ENCODE measurements at places on chromosomes 2 and 18.

DNA sequence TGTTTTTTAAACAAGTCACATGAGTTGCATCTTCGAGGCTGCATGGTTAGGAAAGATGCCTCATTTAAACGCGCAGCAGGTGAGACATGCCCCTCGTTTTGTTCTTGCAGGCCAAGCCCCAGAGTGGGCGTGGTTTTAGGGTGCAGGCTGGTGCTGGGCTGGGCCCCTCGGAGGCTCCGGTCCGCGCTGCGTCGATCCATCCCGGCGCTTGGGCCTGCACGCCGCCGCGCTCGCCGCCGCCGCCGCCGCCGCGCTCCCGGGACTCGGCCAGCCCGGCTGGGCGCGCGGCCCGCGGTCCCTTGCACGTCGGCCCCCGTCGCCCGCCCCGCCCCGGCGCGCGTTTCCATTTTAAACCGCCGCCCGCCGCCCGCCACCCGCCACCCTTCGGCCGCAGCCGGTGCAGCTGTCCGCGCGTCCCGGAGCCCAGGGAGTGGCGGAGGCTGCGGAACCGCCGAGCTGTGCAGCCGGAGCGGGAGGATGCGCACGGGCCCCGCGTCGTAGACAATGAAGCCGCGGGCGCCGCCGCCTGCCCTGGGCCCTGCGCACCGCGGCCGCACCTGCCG, 175.5 kb downstream of the AGAP1 start:
- peak; percentile 34 for DNase-seq
- H3K36me3 ChIP-seq, result no peaks in the 10 kb centered on the region
- H3K4me3 ChIP-seq, result no peak overlapping the region
- peaks cover 14% of the 10 kb centered on the region for H3K27me3 ChIP-seq

- H3K27me3 ChIP-seq, result no peaks in the 10 kb centered on the region
- H3K4me1 ChIP-seq, result peaks cover 12% of the 10 kb centered on the region
- H3K4me3 ChIP-seq, result no peak overlapping the region
- peak; percentile 14 for DNase-seq
- no peak overlapping the region for H3K27ac ChIP-seq
Measured at GRCh38 chr2:26769089-26769761, 5.1 kb downstream of the SLC35F6 start.

GRCh38 chr2:100423631-100424030, 6.2 kb upstream of the CHST10 start:
- no peaks in the 10 kb centered on the region for H3K36me3 ChIP-seq
- H3K27ac ChIP-seq, result no peak overlapping the region
- no peak for DNase-seq
- H3K4me3 ChIP-seq, result no peak overlapping the region

GRCh38 chr18:46910856-46911255, 6.5 kb downstream of the PIAS2 start:
- no peak for DNase-seq
- no peaks in the 10 kb centered on the region for H3K36me3 ChIP-seq
- no peaks in the 10 kb centered on the region for H3K27me3 ChIP-seq
- no peak overlapping the region for H3K4me3 ChIP-seq

DNA sequence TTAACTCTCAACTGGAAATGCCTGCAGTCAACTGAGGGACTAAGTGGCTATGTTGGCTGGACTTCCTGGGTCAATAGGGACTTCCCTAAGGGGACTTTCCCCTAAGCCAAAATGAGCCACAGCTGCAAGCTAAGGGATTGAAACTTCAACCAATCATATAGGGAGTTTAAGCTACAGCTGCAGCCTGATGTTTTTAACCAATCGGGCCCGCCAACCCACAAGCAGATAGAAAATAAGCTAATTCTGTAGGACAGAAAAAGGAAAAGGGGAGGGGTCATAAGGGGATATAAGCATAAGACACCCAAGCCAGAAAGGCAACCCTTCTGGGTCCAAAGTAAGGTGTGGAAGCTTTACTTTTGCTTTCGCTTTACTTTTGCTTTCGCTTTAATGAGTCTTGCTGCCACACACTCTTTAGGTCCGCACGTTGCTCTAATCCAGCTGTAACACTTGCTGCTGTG, 927.5 kb downstream of the ERBB4 start:
- H3K27me3 ChIP-seq, result no peaks in the 10 kb centered on the region
- H3K4me1 ChIP-seq, result no peaks in the 10 kb centered on the region
- H3K4me3 ChIP-seq, result peak overlapping the region; percentile 40
- no peak for DNase-seq
- no peaks in the 10 kb centered on the region for H3K36me3 ChIP-seq
- H3K27ac ChIP-seq, result peak overlapping the region; percentile 48

DNA sequence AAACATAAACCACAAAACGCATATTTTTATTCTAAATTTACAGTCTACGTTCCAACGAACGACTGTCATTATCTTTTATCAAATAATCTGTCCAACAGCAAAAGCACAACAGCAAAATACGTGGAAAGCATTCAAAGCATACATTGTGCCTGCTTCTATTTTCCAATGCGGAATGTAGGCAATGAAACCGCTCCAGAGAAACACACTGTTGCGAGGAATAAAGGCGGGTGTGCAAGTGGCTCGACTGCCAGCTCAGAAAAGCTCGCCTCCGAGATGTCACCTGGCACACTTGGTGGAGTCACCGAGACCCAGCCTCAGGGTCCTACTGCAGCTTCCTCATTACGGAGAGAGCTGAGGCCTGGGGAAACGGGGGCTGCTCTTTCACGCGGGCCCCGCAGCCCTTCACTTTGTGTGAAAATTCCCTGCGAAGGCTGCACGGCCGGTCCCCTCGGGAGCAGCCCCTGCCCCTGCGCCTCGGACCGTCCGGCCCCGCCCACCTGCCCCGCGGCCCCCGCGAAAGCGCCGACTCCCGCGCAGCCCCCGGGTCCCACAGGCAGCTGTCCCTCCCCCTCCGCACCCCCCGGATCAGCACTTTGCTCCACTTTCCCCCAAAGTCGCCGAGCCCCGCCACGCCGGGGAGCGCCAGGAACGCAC, 752 bp downstream of the MGAT4A start:
- peak overlapping the region; percentile 84 for H3K4me3 ChIP-seq
- DNase-seq, result peak; percentile 60
- H3K4me1 ChIP-seq, result peaks cover 55% of the 10 kb centered on the region
- H3K27me3 ChIP-seq, result no peaks in the 10 kb centered on the region
- H3K27ac ChIP-seq, result peak overlapping the region; percentile 17

DNA sequence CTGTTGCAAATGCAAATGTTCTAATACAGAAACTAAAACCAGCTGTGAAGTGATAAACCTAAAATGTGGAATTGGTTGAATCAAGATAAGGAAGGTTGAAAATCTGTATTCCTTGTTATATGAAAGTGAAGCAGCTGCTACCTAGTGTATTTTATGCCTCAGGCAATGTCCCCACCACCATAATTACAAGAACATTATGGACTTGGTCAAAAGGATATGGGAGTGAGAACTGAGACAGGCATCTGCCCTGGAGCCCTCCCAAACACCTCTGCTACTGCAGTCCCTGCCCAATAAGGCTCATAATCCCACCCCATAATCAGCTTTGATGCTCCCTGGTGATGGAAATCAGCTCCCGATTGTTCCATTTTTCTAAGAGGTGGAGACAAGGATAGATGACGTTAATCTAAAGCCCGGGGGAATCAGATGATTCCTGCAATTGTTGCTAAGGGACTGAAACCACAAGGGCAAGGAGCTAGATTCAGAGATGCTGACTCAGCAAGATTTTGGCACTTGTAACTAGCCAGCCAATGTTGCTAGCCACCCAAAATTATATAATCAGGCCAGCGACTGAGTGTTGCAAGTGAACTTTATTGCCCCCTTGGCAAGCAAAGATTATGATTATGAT, 69.5 kb downstream of the EVA1A start:
- H3K4me3 ChIP-seq, result no peak overlapping the region
- no peak for DNase-seq
- H3K27me3 ChIP-seq, result no peaks in the 10 kb centered on the region
- no peaks in the 10 kb centered on the region for H3K4me1 ChIP-seq
- no peaks in the 10 kb centered on the region for H3K36me3 ChIP-seq

DNA sequence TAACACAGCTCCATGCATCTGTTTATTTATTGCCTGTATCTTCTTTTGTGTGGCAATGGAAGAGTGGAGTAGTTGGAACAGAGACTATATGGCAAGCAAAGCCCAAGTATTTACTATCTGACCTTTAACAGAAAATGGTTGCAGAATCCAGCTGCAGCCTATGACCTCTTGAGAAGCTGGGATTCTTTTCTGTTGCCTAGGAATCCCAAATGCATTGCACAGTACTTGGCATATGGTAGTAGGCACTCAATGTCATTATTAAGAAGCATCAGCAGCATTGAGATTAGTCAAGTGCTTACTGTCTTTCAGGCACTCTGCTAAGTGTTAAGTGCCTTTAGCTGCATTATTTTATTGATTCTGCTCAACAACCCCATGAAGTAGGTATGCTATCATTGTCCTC, 331.6 kb downstream of the CCDC85A start:
- no peaks in the 10 kb centered on the region for H3K36me3 ChIP-seq
- H3K27me3 ChIP-seq, result no peaks in the 10 kb centered on the region
- no peak overlapping the region for H3K27ac ChIP-seq
- H3K4me3 ChIP-seq, result no peak overlapping the region
- DNase-seq, result no peak
- H3K4me1 ChIP-seq, result no peaks in the 10 kb centered on the region

GRCh38 chr2:42217307-42217706, 48.2 kb downstream of the EML4 start:
- H3K27ac ChIP-seq, result no peak overlapping the region
- DNase-seq, result no peak
- H3K4me3 ChIP-seq, result no peak overlapping the region
- no peaks in the 10 kb centered on the region for H3K36me3 ChIP-seq
- H3K27me3 ChIP-seq, result no peaks in the 10 kb centered on the region
- peaks cover 32% of the 10 kb centered on the region for H3K4me1 ChIP-seq

- H3K4me3 ChIP-seq, result peak overlapping the region; percentile 10
- H3K4me1 ChIP-seq, result no peaks in the 10 kb centered on the region
Measured at GRCh38 chr18:907115-907884, 2.6 kb downstream of the ADCYAP1 start.

GRCh38 chr2:156333274-156333950, 891 bp upstream of the NR4A2 start:
- peak overlapping the region; percentile 81 for H3K4me3 ChIP-seq
- peak overlapping the region; percentile 99 for H3K27ac ChIP-seq
- peaks cover 5% of the 10 kb centered on the region for H3K27me3 ChIP-seq
- no peaks in the 10 kb centered on the region for H3K36me3 ChIP-seq
- peaks cover 40% of the 10 kb centered on the region for H3K4me1 ChIP-seq
- no peak for DNase-seq

GRCh38 chr2:19785447-19785846, 116.3 kb downstream of the TTC32 start:
- H3K4me1 ChIP-seq, result no peaks in the 10 kb centered on the region
- no peak for DNase-seq
- H3K4me3 ChIP-seq, result no peak overlapping the region
- H3K36me3 ChIP-seq, result no peaks in the 10 kb centered on the region
- no peaks in the 10 kb centered on the region for H3K27me3 ChIP-seq

DNA sequence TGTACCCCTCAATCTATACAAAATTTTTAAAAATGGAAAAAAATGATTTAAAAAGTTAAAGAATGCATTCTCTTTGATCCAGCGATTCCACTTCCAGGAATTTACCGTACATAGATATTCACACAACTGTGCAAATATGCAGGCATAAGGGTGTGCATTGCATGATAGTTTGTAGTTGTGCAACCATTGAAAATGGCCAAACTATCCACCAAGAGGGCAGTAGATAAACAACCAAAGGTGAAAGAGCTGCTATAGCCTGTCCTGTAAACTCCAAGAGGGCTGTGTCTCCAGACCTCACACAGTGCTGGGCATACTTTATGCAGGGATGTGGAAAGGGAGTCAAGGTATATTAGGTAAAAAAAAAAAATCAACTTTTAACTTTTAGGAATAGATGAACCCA, 116.5 kb upstream of the NEDD4L start:
- no peak overlapping the region for H3K27ac ChIP-seq
- no peaks in the 10 kb centered on the region for H3K4me1 ChIP-seq
- no peaks in the 10 kb centered on the region for H3K27me3 ChIP-seq
- H3K4me3 ChIP-seq, result no peak overlapping the region
- no peak for DNase-seq

- peaks cover 33% of the 10 kb centered on the region for H3K4me1 ChIP-seq
- no peak for DNase-seq
- H3K27me3 ChIP-seq, result no peaks in the 10 kb centered on the region
- peaks cover 19% of the 10 kb centered on the region for H3K36me3 ChIP-seq
- no peak overlapping the region for H3K4me3 ChIP-seq
Measured at GRCh38 chr2:197156771-197157170, 153.8 kb downstream of the ANKRD44 start.

- no peak for DNase-seq
- H3K27ac ChIP-seq, result no peak within 1 kb of the TSS
- H3K27me3 ChIP-seq, result peaks cover 82% of the 10 kb centered on the region
- H3K36me3 ChIP-seq, result no peaks in the 10 kb centered on the region
- H3K4me3 ChIP-seq, result peak within 1 kb of the TSS; percentile 64
- H3K4me1 ChIP-seq, result peaks cover 7% of the 10 kb centered on the region
Measured at GRCh38 chr2:10079870-10080535, at the start of gene CYS1. Gene CYS1 (minus strand): TSS chr2:10080411. CDS start chr2:10080223, 188 bp downstream.

DNA sequence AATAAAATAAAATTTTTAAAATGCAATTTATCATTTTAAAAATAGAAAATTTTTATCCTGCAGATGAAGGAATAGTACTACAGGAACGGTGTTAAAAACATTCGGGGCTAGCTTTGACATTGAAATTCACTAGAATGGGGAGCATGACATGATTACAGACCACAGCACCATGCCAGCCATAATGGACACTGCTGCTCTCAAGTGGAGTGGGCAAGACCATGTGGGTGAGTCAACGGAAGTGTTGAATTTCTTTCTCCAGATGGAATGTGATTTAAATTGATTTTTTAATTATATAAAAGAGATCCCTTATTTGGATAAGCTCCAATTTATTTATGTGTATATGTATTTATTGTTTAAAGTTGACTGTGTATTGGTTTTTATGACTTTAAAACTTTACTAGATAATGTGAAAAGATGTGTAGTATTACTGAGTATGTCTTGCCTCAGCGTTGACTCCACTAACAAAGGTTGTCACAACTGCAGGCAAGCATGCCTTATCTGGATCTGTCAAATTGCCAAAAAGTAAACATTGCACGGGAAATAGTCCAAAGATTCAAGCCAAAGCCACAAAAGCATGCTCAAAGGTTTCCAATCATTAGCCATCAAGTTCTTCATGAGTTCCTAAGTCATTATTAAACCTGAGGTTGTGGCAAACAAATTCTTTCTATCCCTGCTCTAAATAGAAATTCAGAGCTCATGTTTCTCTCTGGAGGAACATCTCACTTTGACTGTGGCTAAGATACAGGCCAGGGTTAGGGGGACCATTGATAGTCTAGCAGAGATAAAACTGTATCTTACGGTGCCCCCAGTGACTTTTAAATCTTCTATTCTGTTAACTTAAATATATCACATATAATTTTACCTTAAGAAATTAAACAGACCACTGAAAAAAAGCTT, 536.9 kb downstream of the TMX3 start:
- no peaks in the 10 kb centered on the region for H3K4me1 ChIP-seq
- no peaks in the 10 kb centered on the region for H3K36me3 ChIP-seq
- H3K4me3 ChIP-seq, result no peak overlapping the region
- no peak overlapping the region for H3K27ac ChIP-seq
- no peaks in the 10 kb centered on the region for H3K27me3 ChIP-seq

GRCh38 chr2:100722125-100722524, 97.8 kb upstream of the NPAS2 start:
- no peaks in the 10 kb centered on the region for H3K36me3 ChIP-seq
- no peak overlapping the region for H3K4me3 ChIP-seq
- no peak for DNase-seq
- H3K4me1 ChIP-seq, result no peaks in the 10 kb centered on the region

GRCh38 chr2:168211664-168212163, 35.7 kb downstream of the STK39 start:
- H3K4me1 ChIP-seq, result peaks cover 8% of the 10 kb centered on the region
- no peak for DNase-seq
- H3K27me3 ChIP-seq, result no peaks in the 10 kb centered on the region
- no peak overlapping the region for H3K4me3 ChIP-seq
